IMR-90 (cell line): ENCODE measurements at places on chromosomes 7 and 10. TPM values are rescaled to one million over a fixed set of nuclear protein-coding genes. Genes with fewer than 3 reads are reported as not detected.

GRCh38 chr10:11218395-11218794, 200.7 kb downstream of the CELF2 start:
- DNase-seq: no peak

GRCh38 chr10:115895166-115895565, 377.8 kb downstream of the GFRA1 start:
- DNase-seq: no peak

GRCh38 chr10:100826031-100826651, 80.8 kb downstream of the PAX2 start:
- no peak for DNase-seq

GRCh38 chr10:63093227-63093626, 39.9 kb upstream of the NRBF2 start:
- peak; percentile 14 for DNase-seq

NUB1 gene
- polyA plus RNA-seq: 27.2 and 29.7 TPM in 2 replicates
